Thymus (tissue), 14 donors: ENCODE measurements at places on chromosomes 1 and 21.

DNA sequence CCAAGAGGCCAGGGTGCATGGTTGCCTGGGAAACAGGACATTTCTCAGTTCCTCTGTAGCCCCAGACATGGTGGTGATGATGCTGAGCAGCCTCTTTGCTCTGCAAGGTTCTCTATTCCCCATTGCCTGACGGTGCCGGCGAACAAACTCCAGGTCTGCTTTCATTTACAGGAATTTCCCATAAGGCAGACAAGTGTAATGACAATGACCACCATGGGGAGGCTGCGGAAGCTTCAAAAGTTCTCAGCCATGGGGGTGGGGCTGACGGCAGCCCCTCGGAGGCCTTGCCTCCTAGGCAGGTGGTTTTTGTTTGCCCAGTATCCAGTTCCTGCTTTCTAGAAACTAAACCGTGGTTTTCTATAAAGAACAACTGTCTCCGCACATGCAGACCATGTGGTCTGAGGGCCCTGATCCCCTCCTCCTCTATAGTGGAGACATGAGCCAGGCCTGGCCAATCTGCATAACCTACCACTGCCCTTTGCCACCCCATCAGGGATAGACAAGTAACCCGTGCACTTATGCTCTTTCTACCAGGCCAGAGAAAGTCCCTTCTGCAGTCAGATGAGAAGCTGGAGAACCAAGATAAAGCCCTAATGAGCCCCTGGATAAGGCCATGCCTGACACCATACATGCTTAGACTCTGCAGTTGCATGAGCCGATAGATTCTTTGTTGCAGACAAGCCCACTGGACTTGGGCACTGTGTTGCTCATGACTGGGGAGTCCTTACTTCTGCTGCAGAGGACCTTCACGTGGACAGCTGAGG, 54.1 kb downstream of the LDLRAD2 start:
- peak; percentile 6 for DNase-seq

DNA sequence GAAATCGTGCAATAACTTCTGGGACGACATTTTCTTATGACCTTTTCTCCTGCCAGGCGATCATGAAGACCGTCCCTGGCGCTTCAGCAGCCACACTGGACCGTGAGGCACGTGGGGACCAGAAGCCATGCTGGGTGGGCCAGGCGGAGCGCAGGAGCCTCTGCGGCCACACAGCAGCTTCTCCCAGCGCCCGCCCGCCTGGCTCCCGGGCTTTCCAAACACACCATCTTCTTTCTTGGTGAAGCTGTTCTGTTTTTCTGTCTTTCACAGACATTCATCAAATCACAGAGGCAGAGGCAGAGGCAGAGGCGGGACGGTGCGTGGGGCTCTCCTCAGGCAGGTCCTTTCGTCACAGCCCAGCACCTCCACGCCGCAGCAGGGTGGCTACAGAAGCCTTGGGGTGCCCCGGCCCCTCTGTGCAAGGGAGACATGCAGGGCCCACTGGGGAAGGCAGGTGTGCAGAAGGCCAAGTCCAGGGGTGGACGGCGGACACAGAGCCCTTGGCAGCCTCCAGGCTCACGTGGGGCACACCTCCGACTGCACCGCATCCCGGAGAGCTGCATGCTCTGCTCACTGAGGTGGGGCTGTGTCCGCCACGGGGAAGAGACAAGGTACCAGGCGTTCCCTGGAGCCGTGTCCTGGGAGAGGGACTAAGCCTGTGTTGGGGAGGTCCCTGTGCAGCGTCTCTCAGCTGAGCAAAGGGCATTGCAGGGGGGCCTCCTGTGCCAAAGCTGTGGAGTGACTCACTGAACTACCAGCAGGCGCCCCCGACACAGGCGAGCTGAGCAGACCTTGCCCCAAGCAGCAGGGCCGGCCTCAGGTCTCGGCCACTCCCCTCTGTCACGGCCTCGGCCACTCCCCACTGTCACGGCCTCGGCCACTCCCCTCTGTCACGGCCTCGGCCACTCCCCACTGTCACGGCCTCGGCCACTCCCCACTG, 2.6 kb upstream of the TMEM240 start:
- DNase-seq = no peak

GRCh38 chr1:86739648-86740509, 35.5 kb downstream of the SH3GLB1 start:
- DNase-seq = peak; percentile 57

GRCh38 chr21:41349619-41350390, 12.0 kb upstream of the MX2 start:
- no peak for DNase-seq

DNA sequence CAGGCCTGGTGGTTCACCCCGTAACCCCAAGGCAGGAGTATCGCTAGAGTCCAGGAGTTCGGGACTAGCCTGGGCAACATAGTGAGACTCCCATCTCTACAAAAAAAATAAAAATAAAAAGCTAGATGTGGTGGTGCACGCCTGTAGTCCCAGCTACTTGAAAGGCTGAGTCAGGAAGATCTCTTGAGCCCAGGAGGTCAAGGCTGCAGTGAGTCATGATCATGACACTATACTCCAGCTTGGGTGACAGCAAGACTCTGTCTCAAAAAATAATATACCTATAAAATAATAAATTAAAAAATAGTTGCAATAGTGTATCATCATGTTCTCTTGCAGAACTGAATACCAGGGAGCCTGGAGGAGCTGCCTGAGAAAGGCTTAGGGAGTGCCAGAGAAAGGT, 19.9 kb upstream of the TMEM39B start:
- DNase-seq = no peak

DNA sequence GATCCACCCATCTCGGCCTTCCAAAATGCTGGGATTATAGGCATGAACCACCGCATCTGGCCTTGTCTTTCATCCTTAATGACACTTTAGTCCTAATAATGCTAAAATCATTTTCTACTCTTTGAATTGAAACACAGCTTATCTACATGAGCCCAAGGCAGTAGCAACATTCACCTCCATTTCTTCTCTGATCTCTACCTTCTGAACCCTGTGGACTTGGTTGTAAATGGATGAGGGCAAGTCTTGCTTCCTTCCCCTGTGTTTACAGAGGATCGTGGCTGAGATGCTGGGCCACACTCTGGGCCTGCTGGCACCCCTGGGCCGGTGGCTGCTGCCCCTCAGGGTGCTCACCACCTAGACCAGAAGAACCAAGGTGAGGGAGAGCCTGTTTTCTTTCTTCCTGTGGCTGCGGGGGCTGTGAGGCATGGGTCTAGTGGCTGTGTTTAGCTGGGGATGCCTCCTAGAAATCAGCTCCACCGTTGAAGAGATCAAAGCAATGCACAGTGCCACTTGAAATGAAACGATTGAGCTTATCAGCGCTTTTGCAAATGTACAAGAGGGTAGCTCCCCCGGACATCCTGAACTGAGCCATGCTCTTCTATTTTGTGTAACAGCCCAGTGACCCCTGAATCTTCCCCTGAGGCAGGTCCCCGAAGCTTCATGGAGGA, 32.2 kb upstream of the LGALS8 start:
- DNase-seq = no peak

DNA sequence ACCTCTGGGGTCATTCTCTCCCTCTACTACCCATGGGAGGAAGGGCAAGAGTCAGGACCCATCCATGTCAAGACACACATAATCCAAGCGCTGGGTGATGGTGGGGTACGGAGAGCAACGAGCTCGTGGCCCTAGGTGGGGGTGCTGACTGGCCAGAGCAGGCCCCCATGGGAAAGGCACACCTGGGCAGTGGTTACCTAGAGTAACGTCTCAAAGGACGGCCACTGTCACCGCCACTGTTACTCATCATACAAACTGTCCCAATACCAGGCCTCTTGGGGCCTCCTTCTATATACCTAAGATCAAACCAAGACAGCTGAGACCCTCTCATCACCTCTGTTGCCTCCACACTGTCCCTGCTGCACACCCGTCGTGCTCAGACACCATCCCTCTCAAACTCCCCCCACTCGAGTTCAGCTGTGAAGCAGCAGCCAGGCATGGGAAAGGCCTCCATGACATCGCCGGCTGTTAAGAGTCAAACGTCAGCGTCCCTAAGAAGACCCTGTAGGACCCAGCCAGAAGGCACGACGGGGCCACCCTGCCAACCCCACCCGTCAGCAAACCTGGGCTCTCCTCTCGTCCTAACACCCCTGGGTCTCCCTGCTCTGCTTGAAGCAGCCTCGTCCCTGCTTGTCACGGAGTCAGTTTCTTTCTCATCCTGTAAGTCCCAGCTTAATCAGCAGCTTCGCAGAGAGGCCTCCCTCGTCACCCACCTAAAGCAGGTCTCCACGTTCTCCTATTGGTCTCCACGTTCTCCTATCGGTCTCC, 15.3 kb downstream of the NPHP4 start:
- no peak for DNase-seq

DNA sequence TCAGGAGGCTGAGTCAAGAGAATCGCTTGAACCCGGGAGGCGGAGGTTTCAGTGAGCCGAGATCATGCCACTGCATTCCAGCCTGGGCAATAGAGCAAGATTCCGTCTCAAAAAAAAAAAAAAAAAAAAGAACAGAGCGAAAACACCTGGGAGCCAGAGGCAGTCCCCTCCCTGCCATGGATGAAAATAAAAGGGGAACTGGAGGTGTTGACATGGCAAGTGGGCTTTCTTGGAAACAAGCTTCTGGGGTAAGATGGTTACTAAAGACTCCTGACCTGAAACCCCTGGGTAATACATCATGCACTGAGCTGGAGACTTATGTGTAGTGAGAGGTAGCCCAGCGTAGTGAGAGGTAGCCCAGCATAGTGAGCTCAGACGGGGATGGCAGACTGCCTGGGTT, 31.6 kb downstream of the ADCY10 start:
- no peak for DNase-seq

DNA sequence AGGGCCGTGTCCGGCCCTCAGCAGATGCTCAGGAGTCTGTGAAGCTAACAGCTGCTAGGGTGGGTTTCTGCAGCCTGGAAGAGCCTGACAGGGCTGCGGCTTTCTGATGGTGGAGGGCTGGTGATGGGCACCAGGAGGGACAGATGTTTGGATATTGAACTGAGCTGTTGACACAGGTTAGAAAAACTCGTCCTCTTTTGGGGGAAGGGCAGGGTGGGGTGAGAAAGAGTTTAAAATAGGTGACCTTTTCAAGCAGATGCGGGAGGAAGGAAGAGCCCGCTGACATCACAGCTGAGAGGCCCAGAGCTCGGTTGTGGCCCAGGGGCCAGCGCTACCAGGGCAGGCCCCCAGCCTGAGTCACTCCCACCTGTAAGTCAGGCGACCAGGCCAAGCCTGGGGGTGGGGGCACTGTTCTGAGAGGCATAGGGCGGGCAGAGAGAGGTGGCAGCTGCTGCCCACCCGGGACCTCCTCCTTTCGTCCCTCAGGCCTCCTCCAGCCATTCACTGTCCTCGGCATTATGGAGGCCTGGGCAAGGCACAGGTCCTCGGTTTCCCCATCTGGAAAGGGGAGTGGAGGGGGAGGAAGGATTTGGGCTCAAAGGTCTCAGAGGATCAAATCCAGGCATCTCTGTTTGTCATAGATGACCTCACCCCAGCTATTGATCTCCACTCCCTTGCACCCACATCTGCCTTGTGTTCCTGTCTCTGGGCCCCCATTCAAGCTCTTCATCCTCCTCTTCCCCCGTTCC, 32.3 kb upstream of the ID3 start:
- DNase-seq = no peak
